NCI-H1436 treated with DMSO at 0.1 percent for 48 hours (cell line): ENCODE measurements at places on chromosomes 1 and 21.

DNA sequence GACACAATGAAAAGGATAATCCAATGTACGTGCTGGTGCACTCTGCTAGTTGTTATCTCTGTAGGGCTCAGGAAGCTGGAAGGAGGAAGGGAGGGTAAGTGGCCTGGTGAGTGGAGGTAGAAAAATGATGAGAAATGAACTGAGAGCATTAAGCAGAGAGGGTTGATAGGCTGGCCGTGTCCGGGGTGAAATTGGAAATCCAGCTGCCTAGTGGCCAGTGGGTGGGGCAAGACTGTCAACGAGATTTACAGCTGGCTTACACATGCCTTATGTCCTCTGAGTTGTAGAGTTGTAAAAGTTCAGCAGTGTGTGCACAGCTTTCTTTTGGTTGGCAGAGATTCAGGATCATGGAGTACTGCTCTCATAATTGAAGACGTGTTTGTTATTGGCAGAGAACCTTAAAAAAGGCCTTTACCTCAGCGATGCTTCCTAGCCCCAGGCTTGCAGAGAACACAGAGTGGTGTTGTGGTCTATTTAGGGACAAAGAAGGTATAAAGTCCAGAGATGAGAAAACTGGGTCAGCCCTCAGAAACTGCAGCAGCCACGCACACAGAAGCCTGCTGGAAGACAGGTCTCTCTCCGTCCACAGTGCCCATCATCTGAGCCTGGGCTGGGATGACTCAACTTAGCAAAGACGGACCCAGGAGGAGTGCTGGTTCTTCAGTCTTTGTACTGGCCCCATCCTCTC lies 132.4 kb downstream of the EDEM3 start:
- no peak for DNase-seq

DNA sequence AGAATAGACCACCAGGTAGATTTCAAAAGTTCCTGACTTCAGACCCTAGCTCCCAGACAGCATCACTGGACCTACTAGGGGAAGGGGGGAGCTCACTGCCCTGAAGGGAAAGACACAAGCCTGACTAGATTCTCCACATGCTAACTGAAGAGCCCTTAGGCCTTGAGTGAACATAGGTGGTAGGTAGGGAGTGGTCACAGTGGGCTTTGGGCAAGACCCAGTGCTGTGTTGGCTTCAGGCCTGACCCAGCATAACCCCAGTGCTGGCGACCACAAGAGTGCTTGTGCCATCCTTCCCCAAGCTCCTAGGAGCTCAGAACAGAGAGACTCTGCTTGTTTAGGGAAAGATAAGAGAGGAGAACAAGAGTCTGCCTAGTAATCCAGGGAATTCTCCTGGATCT lies 51.1 kb upstream of the ACADM start:
- DNase-seq: no peak

GRCh38 chr1:227733309-227733705 lies 1.8 kb downstream of the JMJD4 start:
- no peak for DNase-seq

DNA sequence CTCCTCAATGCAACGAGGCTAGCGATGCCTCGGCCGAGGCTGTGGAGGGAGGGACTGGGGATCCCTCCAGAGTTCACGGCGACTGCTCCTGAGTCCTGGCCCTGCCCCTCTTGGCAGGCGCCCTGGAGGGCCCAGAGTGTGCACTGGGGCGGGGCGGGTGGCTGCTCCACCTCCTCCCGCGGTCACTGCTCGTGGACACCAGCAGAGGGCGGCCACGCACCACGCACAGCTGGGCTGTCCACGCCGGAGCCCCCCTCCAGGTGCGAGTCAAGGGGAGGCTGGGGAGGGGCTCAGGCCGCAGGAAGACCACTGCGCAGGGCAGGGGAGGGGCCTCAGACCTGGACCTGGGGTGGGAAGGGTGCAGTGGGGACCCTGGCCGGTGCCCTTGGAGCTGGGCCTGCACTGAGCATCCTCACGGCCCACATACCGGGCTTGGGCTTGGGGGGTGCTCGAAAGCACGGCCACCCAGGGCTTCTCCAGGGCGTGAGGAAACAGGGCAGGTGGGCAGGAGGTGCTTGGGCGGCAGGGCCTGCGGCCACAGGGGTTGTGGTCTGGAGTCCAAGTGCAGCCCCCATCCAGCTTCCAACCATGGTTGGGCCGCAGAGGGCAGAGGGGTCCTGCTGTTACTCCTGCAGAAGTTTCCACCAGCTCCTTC lies 20.6 kb upstream of the TTC34 start:
- DNase-seq: no peak

DNA sequence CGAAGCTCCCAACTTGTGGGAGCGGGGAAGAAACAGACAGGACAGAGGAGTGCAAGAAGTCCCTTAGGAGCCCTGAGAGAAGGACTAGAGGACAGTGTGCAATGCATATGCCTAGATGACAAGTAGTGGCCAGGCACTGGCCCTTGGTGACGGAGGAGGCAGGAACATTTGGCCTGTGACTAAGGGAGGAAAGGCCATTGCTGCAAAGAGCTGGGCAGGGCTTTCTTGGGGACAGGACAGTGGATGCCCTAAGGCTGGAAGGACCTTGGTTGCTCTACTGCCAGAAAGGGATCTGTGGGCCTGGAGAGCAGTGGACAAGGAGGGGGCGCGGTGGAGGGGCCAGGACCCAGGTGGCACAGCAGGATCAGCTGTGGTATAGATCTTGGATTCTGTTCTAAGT lies 481.3 kb downstream of the CAMTA1 start:
- DNase-seq: no peak

DNA sequence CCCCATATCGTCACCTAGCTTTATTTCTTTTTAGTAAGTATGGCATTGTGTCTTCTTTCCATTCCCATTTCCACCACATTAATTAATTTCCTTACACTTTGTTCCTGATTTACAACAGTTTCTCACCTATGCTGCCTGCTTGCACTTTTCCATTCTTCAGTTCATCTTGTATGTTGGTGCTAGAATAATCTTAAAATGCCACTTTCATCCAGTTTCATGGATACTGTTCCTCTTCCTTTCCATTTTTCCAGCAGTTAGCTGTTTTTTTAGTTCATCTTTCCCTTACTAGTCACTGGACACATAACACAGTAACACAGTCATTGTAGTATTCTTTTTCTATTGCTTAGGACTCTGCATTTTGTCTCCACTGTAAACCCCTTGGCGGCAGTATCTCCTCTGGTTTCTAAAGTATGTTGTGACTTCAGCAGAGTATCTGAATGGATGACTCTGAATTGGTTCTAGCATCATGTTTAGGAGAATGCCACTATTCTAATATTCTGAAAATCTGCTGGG lies 2.1 kb downstream of the CDC7 start:
- DNase-seq: no peak

- no peak for DNase-seq
These were observed 279.4 kb downstream of the RGS7 start for GRCh38 chr1:241077386-241078147.

GRCh38 chr1:222210776-222211175 lies 337.1 kb downstream of the HHIPL2 start:
- DNase-seq: no peak

DNA sequence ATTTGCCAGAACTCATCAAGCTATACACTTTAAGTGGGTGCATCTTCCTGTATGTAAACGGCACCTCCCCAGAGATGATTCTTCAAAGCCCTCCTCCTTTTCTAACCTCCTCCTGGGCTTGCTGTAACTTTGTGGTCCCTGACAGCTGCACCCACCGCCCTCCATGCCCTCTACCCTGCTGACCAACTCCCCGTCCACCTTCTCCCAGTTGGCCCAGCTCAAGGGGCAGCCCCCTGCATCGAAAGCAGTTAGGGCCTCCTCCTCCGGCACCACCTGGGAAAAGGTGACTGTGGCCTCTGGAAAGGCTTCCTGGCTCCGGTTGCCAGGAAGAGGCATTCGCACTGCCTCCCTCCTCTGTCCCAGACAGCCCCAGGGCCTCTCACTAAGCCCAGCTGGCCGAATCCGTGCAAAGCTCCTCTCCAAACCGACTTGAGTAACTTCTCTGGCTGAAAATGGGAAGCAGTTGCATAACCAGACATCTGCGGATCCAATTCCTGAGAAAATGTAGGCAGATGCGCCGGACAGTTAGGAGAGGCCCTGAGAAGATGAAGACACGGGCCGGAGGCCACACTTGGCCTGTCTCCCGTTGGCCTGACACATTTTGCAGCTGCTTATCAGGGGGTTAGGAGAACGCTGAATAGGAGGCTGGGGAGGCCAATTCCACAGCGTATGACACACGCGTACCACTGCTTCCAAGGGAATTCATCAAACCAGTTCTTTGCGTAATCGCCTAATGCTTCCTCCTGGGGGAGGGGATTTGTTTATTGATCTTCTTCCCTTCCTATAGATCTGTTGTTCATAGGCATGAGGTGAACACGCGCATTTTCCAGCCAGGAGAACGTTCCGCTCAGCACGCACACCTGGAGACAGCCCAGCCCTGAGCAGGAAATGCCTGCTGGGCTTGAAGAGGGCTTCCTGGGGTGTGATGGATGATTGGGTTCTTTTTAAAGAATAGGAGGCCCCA lies 48.7 kb upstream of the COL6A2 start:
- DNase-seq: no peak

DNA sequence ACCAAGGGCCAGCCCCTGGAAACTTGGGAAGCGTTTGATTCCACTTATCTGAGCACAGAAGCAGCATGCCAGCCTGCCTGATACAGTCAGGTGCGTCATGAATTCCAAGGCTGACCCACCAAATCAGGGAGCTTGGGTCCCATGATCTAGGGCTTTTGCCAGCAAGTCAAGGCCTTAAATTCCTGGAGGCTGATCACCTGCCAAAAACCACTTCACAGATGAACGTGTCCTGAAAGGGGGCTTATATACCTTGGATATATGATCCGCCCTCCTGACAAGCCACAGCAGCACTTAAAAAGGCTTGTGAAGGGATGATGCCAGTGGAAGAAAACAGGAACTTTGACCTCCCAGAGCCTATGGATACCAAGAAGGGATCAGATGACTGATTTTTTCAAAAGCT lies 24.0 kb upstream of the CLIC6 start:
- no peak for DNase-seq

DNA sequence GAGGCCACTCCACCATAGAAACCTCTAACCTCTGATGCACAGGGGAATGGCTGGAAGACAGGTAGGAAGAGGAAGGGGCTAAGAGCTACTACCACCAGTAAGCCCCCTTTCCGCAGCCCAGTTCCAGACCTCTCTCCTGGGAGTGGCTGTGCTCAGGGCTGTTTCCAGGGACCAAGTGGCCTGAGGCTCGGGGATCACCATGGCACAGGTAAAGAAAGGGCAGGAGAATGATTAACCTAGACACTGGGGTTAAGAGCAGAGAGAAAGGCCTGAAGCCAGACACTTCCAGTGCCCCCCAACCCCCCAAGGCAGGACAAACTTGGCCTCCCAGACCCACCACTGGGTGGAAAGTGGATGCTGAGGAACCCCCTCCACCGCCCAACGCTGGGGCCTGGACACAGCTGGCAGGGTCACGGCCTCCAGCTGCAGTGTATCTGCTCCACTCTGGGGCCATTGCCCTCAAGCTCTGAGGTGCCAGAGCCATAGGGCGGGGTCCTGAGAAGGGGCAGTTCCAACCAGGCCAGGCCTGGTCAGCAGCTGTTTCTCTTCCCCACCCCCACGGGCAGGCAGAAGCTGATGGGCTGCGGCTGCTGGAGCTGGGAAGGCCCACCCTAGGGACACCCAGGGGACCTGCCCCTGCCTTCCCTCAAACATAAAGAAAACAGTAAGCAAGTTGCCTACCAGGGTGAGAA lies 2.6 kb downstream of the TAGLN2 start:
- DNase-seq: no peak

DNA sequence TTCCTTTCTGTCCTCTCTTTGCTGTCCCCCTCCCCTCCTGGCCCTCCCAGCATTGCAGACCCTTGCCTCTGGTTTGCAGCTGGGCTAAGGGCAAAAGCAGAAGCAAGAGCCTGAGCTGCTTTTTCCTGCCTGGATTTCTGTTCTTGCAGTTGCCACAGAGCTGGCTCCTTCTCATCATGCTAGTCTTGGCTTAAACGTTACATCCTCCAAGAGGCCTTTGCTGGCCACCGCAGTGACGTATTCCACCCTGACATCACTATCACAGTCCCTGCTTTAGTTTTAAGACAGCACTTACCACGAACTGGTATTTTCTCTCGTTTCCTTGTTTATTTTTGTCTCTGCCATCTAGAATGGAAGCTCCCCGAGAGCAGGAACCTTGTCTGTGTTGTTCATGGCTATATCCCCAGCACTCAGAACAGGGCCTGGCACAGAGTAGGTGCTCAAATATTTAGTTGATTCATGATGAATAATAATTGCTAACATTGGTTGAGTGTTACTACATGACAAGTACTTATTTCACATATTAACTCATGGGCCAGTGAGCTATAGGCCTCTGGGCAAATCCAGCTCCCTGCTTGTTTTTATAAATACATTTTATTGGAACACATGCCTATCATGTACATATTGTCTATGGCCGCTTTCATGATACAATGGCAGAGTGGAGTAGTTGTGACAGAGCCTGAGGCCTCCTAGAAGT lies 13.2 kb upstream of the CSF1 start:
- DNase-seq: no peak

DNA sequence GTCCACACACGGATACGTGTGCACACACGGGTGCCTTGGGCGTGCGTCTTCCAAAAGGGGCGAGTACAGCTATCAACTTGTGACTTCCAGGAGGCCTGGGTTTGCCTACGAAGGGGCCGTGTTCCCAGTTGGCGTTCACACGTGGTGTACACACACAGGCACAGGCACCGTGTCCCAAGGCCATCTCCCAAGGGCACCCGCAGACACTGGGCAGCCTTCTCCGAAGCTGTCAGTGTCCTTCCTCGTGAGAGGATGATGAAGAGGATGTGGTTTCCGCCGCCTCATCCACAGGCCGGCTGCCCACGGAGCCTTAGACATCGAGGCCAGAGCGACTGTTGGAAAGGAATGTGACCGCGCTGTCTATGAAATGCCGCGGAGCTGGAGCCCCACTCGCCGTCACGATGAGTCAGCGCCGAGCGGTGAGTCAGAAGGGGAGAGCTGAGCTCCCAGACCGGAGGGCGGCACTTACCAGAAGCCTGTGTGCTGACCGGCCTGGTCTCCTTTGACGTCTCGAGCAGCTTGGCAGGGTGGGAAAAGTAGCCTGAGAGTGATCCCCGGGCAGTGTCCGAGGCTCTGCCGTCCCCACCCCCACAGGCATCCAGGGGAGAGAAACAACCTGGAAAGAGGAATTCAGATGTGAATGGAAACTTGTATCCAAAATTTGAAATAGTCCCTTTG lies 141.4 kb upstream of the ARHGEF16 start:
- DNase-seq: no peak

GRCh38 chr1:227541796-227542152 lies 21.6 kb upstream of the ZNF678 start:
- no peak for DNase-seq

- DNase-seq: no peak
These were observed 41.3 kb upstream of the TACSTD2 start for GRCh38 chr1:58618303-58618702.

DNA sequence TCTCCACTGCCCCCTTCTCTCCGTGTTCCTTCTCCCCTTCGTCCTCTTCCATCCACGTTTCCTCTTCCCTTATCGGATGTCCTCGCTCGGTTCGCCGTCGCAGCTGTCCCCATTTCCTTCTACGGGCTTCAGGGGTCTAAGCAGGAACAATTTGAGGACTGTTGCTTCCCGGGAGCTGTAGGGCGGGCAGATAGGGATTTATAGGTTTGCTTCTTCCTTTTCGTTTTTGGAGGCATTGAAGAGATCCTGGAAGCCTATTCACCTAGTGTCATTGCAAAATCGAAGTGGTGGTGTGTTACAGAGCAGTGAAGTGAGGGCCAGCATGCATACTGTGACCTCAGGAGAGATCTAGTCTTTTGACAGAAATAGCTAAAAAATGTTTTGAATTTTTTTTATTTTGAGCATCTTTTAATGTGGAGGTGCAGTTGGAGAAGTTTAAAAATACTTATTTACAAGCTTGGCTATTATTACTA lies 897 bp downstream of the ZYG11B start:
- DNase-seq: no peak

- no peak for DNase-seq
These were observed 106.3 kb downstream of the RNF220 start for GRCh38 chr1:44511363-44511762.

- DNase-seq: no peak
These were observed 119.9 kb upstream of the F3 start for GRCh38 chr1:94661431-94661932.
